GM12864 (cell line): ENCODE measurements at places on chromosomes 2 and 18.
A peak's percentile ranks its signal among the peaks of the same experiment; 100 is the strongest.

GRCh38 chr2:215358891-215359575, 47.2 kb downstream of the ATIC start:
- DNase-seq, result no peak

DNA sequence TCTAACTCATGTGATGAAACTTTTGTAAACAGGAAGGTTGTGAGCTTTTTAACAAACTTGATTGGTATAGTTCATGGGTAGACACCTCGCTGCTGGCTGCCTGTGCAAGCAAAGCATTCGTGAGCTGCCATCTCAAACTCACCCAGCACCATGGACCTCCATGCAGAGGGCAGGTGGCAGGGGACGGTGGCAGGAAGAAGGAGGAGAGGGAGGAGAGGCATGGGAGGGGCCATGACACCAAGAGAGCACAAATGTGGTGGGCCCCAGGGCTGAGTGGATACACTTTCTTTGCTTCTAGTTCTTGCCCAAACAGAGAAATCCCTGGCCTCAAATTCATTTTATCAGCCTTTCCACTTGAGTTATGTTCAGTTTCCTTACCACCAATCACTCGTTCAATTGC, 29.1 kb downstream of the AFG3L2 start:
- DNase-seq, result no peak

DNA sequence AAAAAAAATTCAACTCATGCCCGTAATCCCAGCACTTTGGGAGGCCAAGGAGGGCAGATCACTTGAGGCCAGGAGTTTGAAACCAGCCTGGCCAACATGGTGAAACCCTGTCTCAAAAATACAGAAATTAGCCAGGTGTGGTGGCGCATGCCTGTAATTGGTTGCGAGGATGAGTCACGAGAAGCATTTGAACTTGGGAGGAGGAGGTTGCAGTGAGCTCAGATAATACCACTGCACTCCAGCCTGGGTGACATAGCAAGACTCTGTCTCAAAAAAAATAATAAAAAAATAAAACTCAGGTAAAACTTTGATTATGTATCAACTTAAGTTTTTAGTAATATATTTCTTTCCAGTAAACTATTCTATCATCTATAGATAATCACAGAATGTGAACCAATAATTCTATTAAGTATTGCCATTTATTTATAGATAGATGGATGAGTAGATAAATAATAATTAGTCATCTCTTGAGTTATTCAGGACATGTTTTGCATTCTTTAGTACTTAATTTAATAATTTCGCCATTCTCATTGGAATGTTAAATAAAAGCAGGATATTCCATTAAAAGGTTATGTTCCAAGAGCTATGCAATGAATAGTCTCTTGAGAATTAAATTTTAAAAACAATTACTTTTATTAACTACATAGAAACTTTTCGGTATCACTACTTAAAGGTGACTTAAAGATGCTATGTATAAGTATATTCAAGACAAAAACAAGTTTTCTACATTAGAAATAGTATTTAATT, 48.7 kb downstream of the WDPCP start:
- no peak for DNase-seq

- DNase-seq, result no peak
These were observed 27.6 kb upstream of the ZEB2 start for GRCh38 chr2:144547494-144547893.

DNA sequence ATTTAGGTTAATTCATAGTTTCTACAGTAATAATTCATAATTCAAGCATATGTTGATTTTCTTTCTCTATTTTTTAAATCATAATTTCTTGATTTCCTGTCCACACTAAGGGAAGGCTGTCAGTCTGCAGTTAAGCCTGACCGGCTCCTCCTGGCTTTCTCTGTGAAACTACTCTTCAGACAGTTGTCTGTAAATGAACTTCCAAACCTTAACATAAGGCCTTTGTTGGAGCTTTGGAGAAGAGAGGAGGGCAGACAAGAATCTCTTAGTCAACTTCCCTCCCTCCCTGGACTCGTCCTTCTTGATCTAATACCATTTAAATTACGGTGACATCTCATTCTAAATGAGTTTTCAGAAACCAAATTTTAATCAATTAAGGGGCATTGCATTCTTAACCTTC, 404.1 kb upstream of the ST6GAL2 start:
- DNase-seq, result no peak

DNA sequence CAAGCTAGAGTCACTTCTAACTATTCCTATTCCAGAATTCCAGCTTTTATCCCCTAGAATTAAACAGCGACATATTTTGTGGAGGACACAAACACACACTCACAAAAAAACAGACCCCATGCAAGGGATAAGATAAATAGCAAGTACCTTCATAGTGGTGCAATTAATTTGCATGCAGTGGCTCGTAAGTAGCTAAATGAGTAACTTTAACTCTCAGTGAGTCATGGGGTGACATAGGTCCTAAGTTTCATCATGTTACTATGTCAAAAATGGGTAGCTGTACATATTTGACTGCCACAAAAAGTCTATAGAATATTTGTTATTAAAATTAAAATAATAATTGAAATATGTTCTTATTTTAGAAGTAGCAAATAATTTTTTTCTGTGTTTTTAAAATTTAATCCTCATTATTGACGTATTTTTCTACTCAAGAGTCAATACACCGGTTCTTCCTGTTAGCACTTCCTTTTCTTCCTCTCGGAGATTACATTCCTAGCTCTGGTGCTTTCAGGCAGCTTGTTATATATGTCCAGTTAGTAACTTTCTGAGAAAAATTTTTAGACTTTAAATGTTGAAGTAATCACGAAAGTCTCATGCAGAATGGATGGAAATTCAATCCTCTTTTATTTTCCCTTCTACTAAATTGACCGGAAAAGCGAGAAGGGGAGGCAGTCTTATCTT, 247.0 kb downstream of the KCNH7 start:
- DNase-seq, result no peak

DNA sequence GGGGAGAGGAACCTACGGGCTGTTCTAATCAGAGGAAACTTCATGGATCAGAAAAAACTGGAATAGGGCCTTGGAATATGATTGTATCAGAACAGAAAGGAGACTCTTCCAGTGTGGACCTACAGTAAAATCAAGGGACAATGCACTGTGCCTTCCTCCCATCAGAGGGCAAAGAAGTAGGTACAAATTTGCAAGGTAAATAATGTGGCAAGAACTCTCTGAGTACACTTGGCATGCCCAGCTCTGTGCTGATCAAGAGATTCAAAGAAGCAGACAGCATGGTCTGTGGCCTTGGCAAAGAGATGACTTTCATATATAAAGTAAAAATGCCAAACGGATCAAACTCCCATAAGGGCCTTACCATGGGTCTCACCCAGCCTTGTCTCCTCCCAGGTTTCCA, 242.6 kb upstream of the OSR1 start:
- no peak for DNase-seq

- DNase-seq, result no peak
These were observed 3.3 kb upstream of the PROC start for GRCh38 chr2:127414638-127415592.

- DNase-seq, result no peak
These were observed 8.7 kb downstream of the TMEM169 start for GRCh38 chr2:216090369-216090786.

GRCh38 chr2:144876013-144876412, 356.1 kb upstream of the ZEB2 start:
- DNase-seq, result no peak

DNA sequence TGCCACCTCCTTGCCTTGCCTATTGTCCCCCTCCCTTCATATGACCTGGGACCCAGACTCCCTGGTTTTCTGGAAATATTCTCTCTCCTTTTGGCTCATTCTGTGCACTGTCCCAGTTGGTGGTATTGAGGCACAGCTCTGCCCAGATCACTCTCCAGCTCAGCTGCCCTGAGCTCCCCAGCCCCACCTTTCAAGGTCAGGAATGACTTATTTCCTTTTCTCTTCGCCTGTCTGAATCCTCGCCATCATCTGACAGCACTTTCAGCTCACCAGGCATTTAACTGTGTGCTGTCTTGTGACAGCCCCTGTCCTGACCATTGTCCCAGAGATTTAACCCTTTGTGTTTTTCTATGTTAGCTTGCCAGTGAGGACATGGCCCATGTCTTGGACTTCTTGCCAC, 133.0 kb downstream of the MSH2 start:
- no peak for DNase-seq

GRCh38 chr2:230137902-230138539, 69.3 kb upstream of the SLC16A14 start:
- no peak for DNase-seq

- no peak for DNase-seq
These were observed 10.4 kb upstream of the GALNT1 start for GRCh38 chr18:35571138-35571537.

DNA sequence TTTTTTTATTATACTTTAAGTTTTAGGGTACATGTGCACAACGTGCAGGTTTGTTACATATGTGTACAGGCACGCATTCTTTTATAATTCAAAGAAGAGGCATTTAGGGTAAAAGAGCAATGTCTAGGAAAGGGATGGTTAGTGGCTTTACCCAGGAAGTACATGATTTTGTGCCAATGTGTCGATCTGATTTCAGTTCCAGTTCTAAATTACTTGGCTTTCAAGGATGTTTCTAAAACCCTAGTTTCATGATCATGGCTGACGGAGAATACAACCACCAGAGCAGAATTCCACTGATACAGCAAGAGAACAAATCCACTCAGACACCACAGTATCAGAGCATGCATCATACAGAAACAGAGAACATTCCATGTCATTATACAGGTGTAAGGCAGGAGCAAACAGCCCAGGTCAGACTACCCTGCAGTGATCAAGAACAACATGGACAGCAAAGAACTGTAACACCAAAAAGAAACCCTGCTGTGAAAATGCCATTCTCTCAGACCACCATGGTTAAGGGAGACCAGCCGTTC, 116.7 kb upstream of the STK17B start:
- DNase-seq, result no peak

- no peak for DNase-seq
These were observed 13.0 kb downstream of the SCYGR4 start for GRCh38 chr2:227630322-227630721.

DNA sequence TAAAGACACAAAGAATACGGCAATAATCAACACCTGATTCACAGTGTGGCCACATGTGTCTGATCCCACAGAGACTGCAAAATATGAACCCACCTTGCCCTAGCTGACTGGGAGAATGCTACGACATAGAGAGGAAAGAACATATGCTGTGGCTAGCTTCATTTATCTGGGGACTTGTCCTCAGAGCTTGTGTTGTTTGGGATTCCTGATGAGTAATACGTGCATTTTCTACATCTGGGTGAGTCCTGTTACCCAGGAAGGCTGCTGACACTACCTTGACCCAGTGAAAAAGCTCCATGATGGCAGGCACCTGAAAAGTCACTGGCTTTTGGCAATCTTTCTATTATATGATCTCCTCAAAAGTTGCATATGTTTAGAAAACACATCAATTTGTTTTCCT, 427.7 kb upstream of the LYPD1 start:
- DNase-seq, result no peak

DNA sequence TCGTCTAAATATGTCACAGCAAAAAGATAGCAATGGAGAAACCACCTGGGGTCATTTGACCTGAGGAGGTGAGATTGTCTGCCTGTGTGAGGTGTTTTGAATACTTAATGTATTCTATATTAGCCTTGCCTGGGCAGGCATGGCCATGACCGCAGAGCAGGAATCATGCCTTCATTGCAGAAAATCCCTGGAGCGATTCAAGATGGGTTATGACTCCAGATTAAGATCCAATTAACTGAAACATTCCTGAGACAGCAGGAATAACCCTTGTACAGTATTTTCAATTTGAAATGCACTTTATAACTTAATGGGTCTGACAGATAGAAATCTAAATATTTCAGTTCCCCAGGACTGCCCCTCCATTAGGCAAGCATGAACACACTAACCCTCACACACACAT, 227.3 kb upstream of the RAB6C start:
- no peak for DNase-seq

- no peak for DNase-seq
These were observed 36.0 kb downstream of the TTC27 start for GRCh38 chr2:32663864-32664263.

- no peak for DNase-seq
These were observed 301.6 kb upstream of the GULP1 start for GRCh38 chr2:187989925-187990623.

DNA sequence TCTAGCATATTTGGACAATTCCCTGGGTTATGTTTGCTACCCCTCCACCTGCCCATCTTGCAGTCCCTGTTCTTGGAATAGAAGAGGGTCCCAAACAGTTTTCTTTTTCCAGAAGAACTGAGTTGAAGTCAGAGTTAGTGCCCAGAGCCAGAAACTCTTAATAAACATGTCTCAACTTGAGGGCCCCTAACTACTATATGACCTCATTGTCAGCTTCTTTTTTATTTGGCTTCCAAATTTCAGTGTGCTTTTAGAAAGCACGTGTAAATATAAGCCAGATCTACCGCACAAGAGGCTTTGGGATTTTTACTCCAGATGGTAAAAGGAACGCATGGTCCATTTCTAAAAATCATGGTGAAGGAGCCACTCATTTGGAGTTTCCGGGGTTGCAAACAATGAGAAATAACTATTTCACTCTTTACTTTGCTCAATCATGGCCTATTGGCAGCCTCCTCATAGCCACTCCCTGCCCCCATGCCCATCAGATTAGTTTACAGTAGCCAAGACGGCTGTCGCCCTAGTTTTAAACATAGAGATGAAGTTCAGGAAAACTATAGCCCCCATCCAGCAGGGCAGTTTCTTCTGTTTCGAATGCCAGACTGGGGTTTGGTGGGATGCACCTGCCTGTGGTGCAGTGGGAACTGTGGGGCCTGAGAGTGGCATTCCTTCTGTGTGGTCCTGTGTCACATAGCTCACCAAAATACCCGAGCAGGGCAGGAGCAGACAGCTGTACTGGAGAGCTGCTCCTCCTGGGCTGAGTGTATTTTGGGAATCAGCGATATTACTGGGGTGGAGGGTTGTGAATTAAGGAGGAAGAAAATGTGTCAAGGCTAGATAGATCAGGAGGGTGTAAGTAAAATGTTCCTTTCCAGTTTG, 1.7 kb downstream of the MAPRE3 start:
- no peak for DNase-seq

DNA sequence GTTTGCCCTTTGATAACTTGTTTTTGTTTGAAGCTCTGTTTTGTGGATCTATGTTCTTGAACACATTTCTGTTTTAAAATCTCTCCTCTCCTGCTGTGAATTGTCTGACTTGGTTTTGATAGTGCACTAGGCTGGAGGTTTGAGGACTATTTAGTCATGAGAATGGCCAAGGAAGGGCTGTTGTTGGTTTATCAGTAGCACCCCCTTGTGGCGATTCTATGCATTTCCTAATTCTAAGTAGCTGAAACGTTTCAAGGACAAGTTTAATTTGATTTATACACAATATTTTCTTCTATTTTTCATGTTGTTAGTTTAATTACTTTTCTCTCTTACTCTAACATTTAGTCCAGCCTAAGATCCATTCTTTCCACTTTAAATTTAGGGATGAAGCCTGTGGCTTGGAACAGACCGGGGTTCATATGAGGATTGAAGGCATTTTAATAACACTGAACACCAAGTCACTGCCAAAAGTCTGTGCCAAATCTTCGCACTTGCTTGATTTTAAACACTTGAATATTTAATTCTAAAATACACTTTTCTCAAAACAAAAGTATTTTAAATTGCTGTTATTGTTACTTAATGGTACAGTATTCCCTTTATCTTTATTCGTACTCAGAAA, 166.0 kb downstream of the SOCS6 start:
- DNase-seq, result peak; percentile 24

- no peak for DNase-seq
These were observed 235.9 kb downstream of the DSEL start for GRCh38 chr18:67280486-67281242.

GRCh38 chr2:210540900-210541289, 15.5 kb upstream of the CPS1 start:
- no peak for DNase-seq
